HEK293T (cell line): ENCODE measurements at places on chromosomes 1 and 21.

DNA sequence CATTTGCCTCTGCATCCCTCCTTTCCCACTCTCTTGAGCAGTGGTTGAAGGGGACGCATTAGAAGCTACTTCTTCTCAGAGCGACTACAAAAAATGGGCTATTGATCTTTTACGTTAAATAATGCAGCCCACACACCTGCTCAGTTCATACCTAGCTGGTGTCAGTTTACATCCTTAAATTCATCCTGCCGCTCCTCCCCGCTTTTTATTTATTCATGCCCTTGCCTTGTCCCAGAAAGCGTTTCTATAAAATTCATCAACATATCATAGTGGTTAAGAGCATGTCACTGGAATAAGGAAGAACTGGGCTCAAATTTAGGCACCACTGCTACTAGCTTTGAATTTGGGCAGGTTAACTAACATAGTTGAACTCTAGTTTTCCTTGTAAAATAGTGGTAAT is 66.0 kb upstream of the TINAGL1 start:
- DNase-seq, result no peak

GRCh38 chr1:229781453-229781852 is 155.4 kb downstream of the URB2 start:
- no peak for DNase-seq

DNA sequence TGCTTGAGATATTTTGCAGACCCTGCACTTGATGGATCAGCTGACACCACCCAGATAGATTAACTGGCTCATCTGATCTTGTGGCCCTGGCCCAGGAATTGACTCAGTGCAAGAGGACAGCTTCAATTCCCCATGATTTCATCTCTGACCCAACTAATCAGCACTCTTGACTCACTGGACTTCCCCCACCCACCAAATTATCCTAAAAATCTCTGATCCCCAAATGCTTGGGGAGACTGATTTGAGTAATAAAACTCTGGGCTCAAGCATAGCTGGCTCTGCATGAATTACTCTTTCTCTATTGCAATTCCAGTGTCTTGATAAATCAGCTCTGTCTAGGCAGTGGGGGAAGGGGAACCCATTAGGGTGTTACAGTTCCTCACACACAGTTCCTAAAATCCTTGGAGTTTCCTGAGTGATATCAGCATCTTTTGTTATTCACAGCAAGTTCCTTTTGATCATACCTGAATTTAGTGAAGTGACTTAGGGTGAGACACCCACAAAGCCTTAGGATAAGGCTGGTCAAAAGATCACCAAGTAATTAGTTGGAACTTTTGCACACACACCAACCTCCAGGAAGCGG is 104.2 kb downstream of the COP1 start:
- no peak for DNase-seq

DNA sequence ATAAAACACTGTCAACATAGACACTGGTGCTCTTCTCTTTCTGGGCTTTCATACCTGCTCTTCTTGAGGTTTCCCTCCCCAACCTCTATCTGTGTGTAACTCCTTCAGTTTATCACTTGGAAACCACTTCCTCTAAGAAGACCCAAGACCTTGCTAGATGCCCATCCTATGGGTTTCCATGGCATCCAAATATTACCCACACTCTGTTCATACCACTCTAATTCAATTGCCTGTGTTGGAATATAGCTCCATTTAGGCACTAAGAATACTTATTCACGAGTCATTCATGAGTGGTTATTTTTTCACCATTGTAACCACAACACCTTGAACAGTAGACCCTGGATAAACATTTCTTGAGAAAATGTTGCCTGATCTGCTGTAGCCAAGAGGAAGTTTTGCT is 231.1 kb upstream of the SGIP1 start:
- no peak for DNase-seq

DNA sequence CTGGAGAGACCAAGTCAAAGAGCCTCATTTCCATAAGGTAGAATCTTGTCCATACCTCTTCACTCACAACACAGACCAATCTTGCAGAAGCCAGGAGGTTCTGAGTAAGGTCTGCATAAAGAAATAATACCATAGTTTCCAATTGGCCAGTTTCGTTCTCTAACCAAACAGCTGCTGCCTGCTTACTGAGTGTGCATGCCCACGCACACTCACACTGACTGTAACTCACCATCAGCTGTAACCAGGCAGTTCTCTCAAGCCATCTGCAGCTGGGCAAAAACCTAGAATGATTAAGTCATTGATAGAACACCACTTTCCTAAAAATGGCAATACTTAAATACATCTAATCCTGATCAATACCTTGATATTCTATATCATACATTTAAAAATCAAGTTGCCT is 106.6 kb upstream of the VAV3 start:
- DNase-seq, result no peak

DNA sequence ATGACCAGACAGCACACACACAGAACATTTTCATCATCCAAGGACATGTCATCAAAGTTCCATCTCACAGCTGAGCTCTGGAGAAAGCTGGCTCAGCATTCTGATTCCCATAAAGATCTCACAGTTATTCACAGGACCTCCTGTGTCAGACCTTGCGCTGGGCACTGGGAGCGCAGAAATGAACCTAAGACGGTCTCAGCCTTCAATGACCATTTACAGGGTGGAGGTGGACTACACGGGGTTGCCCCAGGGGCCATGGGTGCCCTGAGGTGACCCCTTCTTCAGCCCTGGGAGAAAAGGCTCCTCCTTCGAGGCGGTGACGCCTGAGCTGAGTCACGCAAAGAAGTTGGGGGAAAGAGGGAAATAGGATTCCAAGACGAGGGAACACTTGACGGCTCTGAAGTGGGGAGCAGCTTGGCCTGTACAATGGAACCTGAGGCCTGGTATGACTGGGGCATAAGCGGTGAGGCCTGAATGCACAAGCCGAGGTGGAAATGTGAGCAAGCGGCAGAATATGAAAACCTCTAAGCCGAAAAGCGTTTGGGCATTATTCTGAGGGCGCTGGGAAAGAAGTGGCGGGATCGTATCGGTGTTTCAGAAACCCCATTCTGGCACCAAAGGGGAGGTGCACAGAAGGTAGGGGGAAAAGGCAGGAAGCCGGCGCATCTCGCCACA is 797 bp downstream of the CC2D1B start:
- DNase-seq, result no peak

GRCh38 chr21:45362077-45362747 is 42.8 kb upstream of the COL18A1 start:
- DNase-seq, result no peak

DNA sequence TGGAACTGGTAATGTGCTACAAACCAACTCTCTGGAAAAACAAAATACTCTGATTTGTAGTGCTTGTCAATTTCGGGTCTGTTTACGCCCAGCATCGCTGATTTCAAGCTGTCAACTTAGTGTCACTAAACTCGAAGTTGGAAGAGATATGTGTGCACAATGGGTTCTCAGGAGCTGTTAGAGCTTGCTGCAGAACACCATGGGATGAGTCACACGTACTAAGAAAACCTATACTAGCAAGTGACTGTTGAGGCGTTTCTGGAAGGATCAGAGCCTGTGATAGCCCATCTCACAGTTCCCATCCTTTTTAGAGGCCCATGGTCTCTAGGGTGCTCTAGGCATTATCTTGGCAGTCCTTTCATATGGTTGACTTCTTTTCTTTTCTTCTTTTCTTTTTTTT is 14.3 kb downstream of the GMEB1 start:
- no peak for DNase-seq

DNA sequence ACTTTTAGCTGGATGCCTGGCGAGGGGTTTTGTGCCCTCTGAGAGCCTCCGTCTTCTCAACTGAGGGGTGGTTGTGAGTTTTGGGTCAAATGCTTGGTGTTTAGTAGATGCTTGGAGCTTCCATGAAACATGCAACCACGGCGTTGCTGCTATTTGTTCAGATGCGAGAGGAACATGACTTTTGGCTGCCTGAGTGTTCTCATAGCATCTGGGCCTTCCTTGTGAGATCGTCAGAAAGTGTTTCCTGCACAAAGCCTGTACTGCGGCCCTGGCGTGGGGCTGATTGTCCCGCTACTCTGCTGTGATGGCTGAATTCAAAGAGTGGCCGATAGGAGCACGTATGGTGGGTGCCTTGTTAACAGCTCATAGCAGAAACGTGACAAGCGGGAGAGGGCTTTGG is 69.8 kb upstream of the FAM3B start:
- no peak for DNase-seq

DNA sequence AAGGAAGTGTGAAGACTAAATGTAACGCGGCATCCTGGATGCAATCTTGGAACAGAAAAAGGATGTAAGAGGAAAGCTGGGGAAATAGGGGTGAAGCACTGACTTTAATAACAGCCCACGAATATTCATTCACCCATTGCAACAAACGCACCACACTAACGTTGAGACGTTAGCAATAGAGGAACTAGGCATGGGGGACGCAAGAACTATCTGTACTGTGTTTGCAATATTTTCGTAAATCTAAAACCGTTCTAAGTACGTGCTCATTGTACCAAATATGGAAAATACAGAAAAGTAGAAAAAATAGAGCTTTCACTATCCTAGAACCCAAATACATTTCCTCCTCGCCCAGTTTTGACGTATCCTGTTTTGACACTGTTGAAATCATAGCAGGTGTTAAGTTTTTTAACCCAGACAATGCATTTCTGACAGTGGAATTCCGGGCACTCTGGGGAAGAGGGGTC is 3.9 kb downstream of the LAPTM5 start:
- no peak for DNase-seq
